ENCODE measurements at places on chromosomes 4 and X.

- no peak for DNase-seq
These were observed at the start of gene GPC3 for GRCh38 chrX:133985164-133985966. Gene GPC3, minus strand, starts transcription at chrX:133985594.

- no peak for DNase-seq
These were observed 36.0 kb downstream of the STIM2 start for GRCh38 chr4:26896636-26897035.

GRCh38 chr4:188728359-188728758 lies 589.1 kb downstream of the TRIML1 start:
- DNase-seq: no peak

DNA sequence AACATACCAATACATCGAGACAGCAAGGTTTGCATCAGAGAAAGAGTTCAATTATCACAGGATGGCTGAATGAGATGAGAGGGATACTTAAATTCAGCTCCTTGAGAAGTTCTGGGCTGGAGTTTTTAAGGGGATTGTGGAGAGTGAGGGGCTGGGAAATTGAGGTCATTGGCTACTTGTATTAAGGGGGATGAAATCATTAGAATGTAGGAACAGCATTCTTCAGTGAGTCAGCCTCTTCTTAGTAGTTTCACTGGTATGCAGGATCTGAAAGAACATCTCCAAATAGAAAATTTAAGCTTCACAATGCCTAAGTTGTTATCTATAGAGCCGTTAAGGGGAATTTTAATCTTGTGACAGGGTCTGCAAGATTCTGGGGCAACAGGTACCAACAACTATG lies 211.6 kb upstream of the TAPT1 start:
- no peak for DNase-seq

- no peak for DNase-seq
These were observed 118.7 kb downstream of the FAT4 start for GRCh38 chr4:125433453-125433852.

GRCh38 chr4:168683595-168683994 lies 186.7 kb downstream of the PALLD start:
- DNase-seq: no peak

DNA sequence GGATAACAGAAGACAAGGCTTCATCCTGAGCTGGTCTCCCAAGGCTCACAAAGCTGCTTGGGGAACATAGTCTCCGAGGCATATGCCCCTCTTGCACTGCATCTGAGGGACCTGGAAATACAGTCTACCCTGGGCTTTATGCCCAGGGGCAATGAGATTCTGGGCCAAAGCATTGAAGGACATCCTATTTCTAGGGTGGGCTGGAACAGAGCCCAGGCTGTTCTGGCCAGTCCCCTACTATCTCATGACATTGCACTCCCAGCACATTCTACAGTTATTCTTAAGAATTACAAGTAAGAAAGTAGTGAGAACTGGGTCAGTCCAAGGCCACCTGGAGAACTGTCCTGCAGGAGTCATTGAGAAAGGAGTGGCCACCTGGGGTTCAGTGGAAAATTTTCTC lies 107.6 kb downstream of the USP46 start:
- DNase-seq: no peak

GRCh38 chr4:179325181-179325580 lies 1882.9 kb upstream of the AGA start:
- DNase-seq: no peak

GRCh38 chr4:85684676-85685075 lies 209.7 kb downstream of the ARHGAP24 start:
- DNase-seq: no peak

DNA sequence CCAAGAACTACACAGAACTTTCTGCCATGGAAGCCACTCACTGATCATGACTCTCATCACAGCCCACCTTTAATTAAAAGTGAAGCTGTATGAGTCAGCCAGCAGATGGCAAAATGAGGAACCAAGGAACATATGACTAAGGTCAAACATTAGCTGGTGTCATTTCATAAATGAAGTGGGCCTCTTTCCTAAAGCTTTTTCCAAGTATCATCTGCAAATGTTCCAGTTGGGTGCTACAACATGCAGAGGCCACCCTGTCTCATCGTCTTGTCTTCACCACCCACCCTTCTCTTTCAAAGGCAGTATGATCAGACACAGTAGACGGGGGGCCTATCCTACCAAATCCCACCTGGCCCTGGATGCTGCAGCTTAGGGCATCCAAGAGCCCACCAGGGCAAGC lies 9.2 kb upstream of the EOLA1 start:
- DNase-seq: no peak

DNA sequence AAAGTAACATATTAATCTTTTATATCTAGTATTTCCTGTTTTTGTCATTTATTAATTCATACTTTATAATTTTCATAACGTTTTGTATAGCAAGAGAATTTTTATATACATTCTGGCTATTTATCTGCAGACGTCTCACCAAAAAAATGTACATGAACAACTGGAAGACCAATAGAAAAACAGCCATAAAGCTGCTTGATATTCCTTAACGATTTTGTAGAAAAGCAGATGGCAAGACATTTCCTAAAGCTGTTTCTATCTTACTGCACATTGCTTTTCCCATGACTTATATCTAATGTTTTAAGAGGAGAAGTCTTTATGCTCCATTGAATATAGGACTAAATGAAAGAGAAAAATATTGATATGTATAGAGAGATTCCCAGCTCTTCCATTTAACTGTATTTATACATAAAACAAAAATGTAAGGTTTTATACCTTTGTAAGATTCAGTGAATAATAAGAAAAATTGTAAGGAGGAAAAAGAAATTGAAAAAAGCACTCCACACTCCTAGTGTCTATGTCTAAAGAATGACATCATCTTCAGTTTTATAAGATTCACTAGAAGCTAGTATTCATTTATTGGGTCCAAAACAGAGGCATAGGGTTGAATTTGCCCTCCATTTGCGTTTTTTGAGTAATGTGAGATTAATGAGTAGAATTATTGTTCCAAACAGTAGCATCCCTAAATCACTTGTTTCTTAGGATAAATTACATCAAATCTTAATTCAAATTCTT lies 248.5 kb downstream of the PPP3CA start:
- no peak for DNase-seq

GRCh38 chrX:103791228-103791627 lies 14.6 kb downstream of the PLP1 start:
- no peak for DNase-seq

- DNase-seq: no peak
These were observed 232.7 kb upstream of the GATB start for GRCh38 chr4:151993521-151993920.

DNA sequence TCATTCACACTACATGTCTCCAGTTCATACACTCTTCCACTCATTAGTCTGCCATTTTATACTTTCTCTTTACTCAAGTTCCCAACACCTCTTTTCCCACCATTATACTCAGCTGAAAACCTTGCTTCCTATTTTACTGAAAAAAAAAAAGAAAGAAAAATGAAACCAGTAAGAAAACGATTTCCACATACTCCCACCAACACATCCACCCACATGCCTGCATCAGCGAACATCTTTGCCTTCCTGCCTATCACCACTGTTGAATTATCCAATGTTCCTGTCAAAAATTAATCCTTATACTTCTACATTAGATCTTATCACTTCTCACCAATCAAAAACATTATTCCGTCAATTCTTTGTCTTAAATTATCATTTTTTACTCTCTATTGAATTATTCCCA lies 188.1 kb upstream of the FAM241A start:
- no peak for DNase-seq

GRCh38 chr4:73653695-73654106 lies 33.5 kb upstream of the RASSF6 start:
- DNase-seq: no peak

DNA sequence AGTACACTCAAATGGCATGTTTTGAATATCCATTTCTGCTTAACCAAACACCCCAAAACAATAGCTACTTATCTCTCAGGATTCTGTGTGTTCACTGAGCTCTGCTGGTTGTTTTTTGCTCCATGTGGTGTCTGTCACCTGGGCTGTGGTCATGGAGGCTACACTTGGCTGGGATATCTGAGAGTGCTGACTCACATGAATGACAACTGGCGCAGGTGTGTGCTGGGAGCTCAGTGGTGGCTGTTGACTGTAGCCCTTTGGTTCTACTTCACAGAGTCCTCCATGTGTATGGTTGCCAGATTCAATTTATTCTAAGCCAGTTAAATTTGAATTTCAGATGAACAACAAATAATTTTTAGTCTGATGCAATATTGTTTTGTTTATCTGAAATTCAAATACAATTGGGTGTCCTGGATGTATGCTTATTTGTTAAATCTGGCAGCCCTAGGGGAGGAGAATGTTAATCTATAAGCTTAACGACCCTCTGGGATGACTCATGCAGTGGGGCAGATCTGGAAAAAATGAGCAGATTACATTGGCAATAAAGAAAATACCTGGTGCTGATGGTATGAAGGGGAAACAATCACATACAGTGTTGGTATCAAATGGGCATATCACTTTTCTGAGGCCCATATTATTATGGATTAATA lies 28.2 kb upstream of the TCEAL4 start:
- no peak for DNase-seq

GRCh38 chrX:129997086-129997485 lies 14.7 kb downstream of the BCORL1 start:
- DNase-seq: no peak

GRCh38 chr4:76250962-76251361 lies 559 bp upstream of the FAM47E start:
- no peak for DNase-seq

DNA sequence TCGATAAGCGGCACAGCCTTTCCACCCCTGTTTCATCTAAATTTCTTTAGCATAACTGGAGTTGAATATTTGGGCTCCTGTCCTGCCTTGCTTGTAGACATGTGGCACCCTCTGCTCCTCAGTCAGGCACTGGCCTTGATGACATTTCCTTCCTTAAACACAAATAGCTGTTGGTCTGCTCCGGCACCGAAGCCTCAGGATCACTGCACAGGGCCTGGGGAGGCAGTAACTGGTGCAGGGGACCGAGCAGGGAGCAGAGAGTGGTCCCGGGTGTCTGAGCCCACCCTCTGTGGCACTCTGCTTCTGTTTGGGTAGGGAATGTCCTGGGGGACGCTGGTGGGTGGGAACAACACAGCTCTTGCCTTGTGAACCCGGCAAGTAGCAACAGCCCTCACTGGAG lies 13.6 kb downstream of the RGS12 start:
- no peak for DNase-seq

GRCh38 chrX:102126863-102127262 lies 1.4 kb downstream of the TCEAL2 start:
- no peak for DNase-seq

- DNase-seq: no peak
These were observed 23.6 kb upstream of the GRSF1 start for GRCh38 chr4:70863099-70863790.

GRCh38 chrX:140425712-140426395 lies 79.0 kb downstream of the SOX3 start:
- no peak for DNase-seq

DNA sequence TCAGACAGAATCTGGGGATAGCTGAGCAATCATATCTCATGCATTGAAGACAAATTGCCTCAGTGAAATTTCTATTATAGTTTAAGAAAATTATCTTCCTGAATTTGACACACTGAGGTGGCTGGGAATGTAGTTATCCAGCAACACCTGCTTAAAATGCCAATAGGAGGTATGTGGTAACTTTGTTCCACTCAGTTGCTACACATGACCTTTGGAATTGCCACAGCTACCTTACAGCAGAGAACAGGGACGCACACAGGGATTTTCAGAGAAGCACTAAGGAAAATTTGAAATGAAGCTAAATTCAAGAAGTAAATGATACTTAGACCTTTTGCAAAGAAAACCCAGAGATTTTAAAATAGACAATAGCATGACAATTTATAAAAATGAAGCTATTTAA lies 264.6 kb downstream of the IL1RAPL1 start:
- DNase-seq: no peak

DNA sequence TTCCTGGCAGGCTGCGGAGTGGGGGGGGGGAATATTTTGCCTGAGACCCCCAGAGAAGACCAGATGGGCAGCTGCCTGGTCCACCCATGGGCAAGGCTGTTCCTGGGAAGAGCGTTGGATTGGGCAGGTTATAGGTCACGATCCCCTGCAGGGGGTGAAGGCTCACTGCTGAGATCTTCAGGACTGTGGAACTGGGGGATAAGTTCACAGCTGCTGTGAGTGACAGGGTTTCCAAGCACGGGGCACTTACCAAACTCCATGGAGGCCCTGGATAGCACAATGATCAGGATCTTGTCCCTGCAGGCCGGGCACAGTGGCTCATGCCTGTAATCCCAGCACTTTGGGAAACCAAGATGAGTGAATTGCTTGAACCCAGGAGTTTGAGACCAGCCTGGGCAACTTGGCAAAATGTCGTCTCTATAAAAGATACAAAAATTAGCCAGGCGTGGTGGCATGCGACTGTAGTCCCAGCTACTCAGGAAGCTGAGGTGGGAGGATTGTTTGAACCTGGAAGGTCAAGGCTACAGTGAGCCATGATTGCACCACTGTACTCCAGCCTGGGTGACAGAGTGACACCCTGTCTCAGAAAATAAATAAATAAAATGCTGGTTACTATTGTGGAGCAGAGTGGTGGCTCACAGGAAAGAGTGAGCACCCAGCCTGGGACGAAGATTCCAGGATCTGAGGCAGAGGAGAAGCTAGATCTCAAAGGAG lies 68.0 kb upstream of the HELT start:
- no peak for DNase-seq

- no peak for DNase-seq
These were observed 148.7 kb upstream of the NAP1L5 start for GRCh38 chr4:88846206-88846790.

DNA sequence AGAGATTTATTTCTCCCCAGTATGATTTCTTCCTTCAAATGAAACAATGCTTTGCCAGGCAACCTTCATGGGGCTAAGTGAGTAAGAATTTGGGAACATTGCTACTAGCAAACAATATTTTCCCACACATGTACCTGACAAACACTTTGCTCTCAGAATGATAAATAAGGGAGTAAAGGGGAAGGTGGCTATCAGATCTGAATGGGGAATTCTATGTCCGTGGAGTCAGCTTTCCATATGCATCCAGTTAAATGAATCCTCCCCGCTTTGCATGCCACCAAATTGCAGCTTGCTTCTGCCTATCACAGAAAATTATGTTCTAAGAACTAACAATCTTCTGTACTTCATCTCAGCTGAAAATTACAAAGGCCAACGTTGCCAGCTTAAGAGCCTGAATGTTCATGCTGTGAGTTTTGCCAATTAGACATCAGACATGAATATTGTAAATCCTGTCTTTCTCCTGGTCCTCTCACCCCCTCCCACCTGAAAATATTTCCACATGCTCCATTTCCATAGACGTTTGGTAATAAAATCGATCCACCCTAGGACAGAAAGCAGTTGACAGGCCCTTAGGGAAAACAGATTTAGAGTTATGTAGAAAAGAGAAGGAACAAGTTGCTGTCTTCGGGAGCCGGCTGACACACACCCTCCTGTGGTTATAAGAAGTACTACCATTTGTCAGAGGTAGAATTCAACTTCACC lies 6.3 kb downstream of the MEPE start:
- DNase-seq: no peak

GRCh38 chrX:40012868-40013265 lies 84.9 kb downstream of the BCOR start:
- DNase-seq: no peak

DNA sequence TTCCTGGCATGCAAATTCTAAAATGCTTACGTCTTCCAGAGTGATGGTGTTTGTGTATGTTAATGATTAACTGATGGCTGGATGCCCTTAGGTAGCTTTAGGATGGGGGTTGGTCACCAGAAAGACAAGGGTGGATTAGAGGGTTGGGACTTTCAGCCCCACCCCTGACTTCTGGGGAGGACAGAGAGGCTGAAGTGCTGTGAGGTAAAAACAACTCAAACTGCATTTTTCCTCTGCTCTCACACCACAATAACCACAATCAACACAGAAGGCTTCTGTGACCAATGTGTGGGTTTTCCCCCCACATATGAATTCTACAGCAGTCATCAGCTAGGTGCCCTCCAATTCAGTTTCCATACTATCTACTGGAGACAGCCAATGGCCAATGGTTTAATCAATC lies 18.7 kb upstream of the DDIT4L start:
- DNase-seq: no peak
